ENCODE measurements at places on chromosomes 3 and 15.
A peak's percentile ranks its signal among the peaks of the same experiment; 100 is the strongest.

GRCh38 chr15:101056366-101057334 lies 137.5 kb downstream of the LRRK1 start:
- DNase-seq, result no peak

- DNase-seq, result peak; percentile 92
Measured at GRCh38 chr3:147113293-147114044, 292.9 kb downstream of the ZIC4 start.

DNA sequence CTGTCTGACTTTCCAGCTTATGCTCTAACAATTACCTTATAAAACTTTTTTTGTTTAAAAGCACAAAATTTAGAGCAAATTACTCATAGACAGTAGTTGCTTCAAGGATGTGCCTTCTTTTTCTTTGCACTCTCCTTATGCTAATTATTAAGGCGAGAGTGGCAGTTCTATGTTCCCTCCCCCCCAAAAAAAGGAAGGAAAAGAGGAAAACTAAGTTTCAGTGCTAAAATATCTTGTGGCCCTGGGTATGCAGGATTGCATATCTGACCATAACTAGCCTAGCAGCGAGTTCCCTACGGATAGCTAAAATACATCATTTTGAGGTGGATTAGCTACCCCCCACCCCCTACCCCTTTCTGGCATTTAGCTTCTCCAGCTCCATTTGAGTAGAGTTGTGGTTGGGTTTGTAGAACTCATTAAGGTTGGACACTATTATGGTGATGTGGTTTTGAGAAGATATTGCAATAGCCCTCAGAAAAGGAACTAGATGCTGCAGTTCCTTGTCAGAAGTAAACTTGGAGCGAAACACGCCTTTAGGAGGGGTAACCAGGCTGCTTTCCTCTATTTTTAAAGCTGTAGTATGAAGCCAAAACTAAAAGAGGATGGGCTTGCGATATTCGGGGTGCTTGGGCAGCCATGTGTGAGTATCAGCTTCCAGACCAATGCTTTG lies 174.6 kb downstream of the AKAP13 start:
- no peak for DNase-seq

DNA sequence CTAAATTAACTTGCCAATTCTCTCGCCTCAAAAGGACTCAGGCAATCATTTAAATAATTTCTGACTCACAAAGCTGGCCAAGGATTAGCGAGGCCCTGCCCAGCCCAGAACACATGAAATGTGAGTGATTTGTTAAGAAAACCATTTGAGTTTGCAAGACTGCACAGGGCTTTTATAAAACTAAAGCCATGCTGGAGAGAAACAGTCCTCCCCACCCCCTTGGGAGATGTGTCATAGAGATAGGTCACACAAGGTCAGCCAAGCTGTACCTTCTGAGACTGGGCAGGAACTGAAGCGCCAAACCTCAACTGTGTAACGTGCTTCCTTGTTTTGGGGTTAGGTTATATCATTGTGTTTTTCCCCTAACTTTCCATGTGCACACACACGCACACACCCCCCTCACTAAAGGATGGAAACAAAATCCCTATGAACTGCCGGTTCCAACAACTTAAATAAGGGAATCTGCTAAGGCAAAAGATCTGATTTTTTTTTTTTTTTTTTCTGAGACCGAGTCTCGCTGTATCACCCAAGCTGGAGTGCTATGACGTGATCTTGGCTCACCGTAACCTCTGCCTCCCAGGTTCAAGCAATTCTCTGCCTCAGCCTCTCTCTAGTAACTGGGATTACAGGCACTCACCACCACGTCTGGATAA lies 8.1 kb downstream of the SPATA12 start:
- peak; percentile 92 for DNase-seq

DNA sequence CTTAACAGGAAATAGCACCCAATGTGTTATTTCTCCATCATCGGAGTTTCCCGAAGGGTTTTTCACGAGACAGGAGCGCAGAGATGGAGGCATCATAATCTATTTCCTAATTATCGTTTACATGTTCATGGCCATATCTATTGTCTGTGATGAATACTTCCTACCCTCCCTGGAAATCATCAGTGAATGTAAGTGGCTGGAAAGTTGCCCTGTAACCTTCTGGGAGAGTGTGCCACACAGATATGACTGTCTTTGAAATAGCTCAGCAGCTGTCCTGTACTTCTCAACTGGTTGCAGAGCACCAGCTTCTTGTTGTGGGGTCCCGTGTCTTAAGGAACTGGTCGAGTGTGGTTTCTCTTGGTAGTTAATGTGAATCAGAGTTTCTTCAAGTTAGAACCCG lies 1.1 kb downstream of the SLC24A5 start:
- DNase-seq, result no peak

GRCh38 chr3:160665784-160666526 lies 11.0 kb upstream of the ARL14 start:
- DNase-seq, result peak; percentile 94

DNA sequence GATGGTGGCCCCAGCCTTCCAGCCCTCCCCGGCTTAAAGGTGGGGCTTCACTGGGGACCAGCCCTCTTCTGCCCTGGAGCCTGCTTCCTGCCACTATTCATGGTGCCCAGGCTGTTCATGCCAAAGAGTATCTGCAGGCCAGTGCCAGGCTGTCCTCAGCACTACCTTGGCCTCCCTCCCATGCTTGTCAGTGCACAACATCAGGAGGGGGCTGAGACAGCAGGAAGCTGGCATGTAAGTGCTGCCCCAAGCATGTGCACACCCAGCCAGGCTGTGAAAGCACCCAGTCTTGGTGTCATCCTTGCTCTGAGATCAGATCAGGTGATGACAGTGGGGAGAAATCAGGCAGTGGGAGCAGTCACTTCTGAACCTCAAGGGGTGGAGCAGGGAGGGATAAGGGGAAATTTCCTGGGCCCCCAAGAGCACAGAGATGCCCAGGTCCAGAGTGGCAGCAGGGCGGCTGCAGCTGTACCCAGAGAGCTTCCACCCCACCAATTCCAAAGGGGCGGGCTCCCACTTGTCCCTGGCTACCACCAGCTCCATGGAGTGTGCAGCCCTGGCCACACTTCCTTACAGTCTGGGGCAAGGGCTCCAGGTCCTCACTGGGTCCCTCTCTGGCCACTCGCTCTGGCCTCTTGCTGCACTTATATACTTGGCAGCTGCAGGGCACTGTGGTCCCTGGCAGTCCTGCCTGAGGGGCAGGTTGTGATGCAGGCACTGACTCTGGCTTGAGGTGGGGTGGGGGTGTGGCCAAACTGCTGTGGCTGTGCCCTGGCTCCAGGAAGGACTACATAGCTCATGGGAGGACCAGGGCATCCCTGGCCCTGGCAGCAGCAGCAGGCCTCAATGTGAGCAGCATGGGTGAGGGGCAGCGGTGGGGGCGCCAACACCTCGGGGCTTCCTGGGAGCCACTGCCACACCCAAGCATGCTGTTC lies 91.4 kb upstream of the TNFSF10 start:
- no peak for DNase-seq

DNA sequence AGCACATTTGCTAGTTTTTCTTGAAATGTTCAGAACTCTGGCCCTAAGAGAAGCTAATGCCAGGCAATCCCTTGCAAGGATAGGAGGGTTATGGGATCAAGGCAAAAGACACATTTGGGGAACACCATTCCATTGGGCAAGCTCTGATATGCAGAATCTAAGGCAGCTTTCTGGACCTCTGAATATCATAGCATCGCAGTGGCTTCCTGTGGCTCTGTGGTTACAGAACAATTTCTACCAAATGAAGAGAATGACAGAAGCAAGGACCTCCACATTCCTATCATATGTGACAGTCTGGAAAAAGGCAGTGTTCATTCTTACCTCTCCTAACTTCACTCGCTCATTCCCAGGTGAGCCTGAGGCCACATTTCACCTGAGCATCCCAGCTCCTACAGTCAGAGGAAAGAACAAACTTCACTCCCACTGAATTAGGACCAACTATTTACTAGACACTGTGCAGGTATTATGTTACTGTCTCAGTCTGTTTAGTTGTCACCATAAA lies 836.1 kb upstream of the CFAP20DC start:
- DNase-seq, result no peak

DNA sequence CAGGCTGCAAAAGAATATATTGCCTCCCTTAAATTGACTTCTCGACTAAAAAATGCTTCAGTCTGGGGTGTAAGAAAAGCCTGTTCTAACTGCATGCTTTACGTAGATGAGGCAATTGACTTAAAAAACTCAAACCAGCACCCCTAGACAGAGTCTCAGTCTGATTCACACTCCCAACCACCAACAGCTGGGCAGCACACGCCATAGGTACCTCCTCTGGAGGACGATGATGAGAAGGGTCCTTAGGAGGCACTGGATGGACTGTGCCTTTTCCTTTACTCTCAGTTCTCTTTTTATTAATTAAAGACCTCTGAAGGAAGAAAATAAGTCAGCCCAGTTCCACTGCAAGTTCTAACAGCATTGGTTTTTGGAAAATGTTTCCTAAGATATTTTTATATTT lies 175.0 kb downstream of the PDZRN3 start:
- no peak for DNase-seq

GRCh38 chr3:106206146-106206545 lies 337.3 kb upstream of the CBLB start:
- DNase-seq, result peak; percentile 69

DNA sequence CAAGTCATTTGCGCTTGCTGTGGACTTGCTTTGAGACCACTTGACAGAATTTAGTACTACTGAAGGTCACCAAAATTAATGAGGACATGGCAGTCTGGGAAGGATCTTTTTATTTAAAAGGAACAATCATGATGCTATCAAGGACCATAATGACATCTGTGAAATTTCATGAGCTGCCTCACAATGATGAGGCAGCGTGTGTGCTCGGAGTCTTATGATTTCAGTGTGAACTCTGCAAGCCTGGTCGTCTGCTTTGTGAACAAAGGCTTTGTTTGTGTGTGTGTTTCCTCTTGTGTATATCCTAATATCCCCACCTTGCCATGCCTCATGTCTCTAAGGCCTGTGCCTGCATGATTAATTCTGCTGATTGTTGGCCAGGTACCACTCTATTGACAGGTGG lies 46.7 kb downstream of the RAD54L2 start:
- no peak for DNase-seq

GRCh38 chr15:43186003-43186353 lies 775 bp downstream of the CCNDBP1 start:
- DNase-seq, result no peak

DNA sequence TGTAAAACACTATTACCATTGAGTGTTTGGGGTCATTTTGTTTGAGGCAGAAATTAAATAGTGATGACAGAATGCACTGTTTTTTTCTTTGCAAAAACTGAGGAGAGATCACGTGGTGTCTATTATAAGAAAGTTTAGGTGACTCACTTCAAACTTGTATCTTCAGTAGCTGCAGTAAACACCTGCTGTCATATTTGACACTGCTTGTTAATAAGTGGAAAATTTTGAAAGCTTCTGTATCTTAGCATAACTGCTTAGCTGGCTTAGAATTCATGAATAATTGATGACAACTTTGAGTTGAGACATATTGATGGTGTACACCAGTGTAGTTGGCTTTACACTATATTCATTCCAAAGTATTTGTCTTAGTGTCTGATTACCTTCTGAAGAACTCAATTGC lies 29.7 kb upstream of the MDFIC2 start:
- DNase-seq, result no peak

DNA sequence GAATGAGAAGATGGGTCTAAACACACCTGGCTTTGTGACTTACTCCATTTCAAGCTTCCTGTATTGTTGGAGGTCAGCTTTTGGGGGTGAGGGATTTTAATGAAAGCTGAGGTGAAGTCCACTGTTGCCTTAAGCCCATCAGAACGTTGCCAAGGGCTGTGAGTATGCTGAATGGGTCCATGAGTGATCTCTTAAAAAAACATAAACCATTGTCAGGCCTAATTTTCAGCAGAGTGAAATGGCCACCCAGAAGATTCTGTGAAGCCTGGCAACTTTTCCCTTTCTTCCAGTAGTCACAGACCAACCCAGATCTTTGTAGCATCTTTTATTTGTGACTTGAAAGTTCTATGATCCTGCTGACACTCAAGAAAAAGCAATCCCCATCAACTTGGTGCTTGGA lies 87.0 kb downstream of the SMAD3 start:
- no peak for DNase-seq

DNA sequence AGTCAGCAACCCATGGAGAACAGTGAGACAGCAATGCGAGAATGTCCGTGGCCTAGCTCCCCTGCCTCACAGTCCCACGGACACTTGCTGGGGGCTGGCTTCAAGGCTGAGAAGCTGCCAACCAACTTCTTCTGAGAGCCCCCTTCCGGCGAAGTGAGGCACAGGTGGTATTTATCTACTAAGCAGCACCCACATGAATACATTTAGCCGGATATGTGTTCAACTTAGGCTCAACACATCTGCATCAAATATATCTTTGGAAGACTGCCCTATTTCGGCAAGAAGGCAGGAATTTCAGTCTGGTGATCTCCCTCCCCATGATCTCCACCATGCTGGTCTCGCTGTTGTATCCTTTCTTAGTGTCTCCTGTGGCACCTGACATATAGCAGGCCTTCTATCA lies 340.9 kb upstream of the NR2E3 start:
- peak; percentile 74 for DNase-seq

- no peak for DNase-seq
Measured at GRCh38 chr3:51961602-51962569, 5.4 kb downstream of the PCBP4 start.

DNA sequence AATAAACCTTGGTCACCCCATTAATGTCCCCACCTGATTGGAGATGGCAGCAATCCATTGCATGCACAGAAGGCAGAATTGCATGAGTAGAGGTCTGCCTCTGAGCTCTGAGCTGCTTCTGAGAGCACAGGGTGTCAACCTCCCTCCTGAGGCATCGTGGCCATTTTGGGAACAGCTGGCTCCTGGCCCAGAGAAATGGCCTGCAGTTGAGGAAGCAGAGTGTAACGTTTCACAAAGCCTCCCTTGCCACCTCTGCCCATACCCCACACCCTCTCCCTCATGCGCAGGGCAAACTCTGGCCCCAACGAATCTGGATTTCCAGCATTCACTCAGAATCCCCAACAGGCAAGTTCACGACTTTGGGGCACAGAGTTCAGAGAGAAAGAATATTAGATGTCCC lies 198.9 kb downstream of the ADAMTS9 start:
- no peak for DNase-seq

DNA sequence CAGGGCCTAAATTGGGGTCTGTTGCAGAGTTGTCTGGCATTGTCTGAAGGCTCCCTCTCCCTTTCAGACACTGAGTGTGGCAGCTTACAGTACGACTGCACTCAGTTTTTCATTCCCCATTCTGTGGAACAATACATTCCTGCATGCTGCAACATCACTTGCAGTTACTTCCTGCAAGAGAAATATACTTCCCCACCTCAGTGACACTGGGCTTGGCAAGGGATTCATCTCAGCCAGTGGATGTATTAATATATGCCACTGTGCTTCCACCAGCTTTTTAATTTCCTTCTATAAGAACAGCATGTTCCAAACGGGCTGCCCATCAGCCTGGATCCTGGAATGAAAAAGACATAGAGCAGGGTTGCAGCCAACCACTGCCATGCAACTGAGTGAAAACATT lies 23.1 kb downstream of the B3GALNT1 start:
- DNase-seq, result no peak

DNA sequence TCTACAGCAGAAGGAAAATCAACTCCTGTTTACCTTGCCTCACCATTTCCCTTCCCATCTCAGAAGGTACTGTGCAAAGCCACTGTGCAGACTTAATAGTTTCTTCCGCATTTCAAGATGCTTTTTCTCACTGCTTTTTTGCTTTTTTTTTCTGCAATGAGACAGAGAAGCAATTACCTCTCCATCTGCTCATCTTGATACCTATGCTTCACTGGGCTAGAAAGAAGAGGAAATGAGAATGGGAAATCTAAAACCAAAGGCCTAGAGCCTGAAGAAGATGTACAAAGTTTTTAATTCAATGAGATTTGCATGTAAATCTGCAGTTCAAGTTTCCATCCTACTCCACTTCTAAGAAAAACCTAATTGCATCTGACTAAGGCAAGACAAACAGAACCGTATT lies 238.1 kb upstream of the SETMAR start:
- DNase-seq, result no peak

- DNase-seq, result no peak
Measured at GRCh38 chr3:113252553-113252952, 41.2 kb downstream of the BOC start.

All from RPMI7951 (cell line).